Kidney (tissue), 22 donors: ENCODE measurements at places on chromosomes 11 and 22.
A peak's percentile ranks its signal among the peaks of the same experiment; 100 is the strongest.

DNA sequence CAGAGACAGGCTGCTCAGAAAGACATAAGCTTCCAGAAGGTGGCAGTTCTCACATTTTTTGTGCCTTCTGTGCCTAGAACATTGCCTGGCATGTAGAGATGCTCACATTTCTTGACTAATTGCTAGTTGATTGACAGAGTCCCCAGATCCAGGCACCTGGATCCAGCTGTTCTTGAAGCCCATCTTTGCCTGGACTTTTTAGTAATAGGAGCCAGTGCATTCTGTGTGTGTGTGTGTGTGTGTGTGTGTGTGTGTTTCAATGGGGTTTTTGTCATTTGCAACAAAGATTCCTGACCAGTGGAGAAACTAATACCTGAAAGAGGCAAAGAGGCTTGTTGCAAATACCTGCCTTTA is 15.1 kb downstream of the MRGPRF start:
- no peak for DNase-seq

GRCh38 chr11:9858822-9859221 is 194.9 kb downstream of the SWAP70 start:
- DNase-seq = no peak

GRCh38 chr22:46946383-46946962 is 184.0 kb downstream of the TBC1D22A start:
- DNase-seq = no peak

DNA sequence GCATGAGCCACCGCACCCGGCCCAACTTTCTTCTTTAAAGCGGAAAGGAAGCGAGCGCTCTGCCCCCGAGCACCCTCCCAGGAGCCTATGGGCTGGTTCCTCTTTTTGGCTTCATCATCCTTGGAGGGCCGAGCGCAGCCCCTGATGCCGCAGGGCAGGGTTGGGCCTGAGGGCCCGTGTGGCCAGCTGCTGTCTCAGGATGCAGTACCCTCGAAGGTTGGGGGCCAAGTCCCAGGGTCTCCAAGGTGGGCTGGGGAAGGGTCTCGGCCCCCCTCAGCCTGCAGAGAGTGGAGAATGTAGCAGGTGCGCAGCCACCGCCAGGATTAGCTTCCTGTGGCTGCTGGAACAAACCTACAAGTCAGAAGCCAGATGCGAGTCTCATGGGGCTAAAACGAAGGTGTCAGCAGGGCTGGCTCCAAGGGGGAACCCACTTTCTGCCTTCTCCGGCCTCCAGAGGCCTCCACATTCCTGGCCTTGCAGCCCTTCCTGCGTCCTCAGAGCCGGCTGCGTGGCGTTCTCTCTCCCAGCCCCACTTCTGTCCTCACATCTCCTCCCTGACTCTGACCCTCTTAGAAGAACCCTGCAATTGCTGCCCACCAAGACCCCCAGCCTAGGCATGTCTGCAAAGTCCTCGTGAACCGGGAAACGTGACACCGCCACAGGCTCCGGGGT is 2.9 kb downstream of the PANX2 start:
- DNase-seq = peak; percentile 71

DNA sequence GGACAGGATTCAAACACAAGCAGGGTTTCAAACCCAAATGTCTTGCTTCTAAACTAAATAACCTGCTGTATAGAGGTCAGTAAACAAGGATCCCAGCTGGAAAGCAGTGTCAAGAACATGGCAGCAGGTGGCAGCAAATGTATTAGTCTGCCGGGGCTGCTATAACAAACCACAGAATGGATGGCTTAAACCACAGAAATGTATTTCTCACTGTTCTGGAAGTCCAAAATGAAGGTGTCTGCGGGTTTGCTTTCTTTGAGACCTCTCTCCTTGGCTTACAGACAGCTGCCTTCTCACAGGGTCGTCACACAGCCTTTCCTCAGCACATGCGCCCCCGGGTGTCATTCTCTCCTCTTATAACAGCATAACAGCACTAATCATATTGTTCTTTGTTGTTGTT is 65.1 kb upstream of the LRRC55 start:
- DNase-seq = peak; percentile 34

DNA sequence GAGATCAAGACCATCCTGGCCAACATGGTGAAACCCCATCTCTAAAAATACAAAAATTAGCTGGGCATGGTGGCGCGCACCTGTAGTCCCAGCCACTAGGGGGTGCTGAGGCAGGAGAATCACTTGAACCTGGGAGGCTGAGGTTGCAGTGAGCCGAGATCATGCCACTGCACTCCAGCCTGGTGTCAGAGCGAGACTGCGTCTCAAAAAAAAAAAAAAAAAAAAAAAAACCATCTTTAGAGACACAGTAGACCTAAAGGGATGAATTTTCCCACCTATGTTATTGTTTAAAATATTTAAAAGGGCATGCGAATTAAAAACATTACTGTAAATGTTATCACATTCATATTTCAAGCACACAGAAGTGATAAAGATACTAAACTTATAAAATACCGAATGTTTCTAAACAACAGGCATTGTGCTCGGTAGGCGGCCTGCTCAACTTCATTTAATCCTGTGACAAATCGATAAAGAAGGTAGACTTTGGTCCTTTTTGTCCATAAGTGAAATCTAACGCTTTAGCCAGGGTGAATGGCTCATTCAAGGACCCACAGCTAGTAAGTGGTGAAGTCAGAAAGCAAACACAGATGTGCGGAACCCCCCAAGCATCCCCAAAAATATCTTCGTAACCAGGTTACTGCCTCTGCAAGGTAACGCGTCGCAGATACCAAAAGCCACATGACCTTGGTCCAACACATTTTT is 16.1 kb downstream of the NCAPD3 start:
- no peak for DNase-seq

DNA sequence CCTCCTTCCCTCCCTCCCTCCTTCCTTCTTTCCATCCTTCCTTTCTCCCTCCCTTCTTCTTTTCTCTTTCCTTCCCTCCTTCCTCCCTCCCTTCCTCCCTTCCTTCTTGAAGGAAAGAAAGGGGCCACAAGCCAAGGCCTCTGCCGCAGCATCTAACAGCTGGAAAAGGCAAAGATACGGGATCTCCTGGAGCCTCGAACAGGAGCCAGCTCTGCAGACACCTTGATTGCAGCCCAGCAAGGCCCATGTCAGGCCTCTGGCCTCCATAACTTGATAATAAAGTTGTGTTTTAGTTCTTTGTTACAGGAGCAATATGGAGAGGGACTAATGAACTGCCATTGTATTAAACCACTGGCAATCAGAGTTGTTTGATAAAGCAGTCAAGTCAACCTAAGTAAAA is 348.9 kb upstream of the B3GAT1 start:
- no peak for DNase-seq

GRCh38 chr11:131874070-131874469 is 503.7 kb downstream of the NTM start:
- no peak for DNase-seq

- DNase-seq = peak; percentile 78
Observed at GRCh38 chr22:30574095-30574981, at the start of gene GAL3ST1. Gene GAL3ST1 (minus strand): TSS chr22:30574665. CDS start chr22:30557392, 17,273 bp downstream.

GRCh38 chr11:109086931-109087330 is 335.1 kb upstream of the C11orf87 start:
- no peak for DNase-seq

DNA sequence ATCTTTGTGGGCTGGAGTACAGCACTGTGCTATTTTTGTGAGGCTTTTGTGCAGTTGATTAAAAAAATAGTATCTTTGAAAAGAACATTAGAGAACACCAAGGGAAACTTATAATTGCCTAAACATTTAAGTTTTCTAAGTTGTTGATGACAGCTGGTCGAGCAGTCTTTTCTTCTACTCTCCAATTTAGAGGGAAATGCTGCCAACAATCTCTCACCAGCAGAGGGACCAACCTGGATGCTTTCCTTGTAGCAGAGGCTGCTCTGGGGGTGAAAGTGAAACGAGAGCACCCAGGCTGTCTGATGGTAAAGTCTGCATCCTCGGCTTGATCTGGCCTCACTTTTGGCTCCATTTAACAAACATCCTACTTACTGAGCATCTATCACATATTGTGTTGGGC is 1286.5 kb upstream of the TENM4 start:
- peak; percentile 27 for DNase-seq

- no peak for DNase-seq
Observed at GRCh38 chr11:61611309-61611708, 30.4 kb upstream of the SYT7 start.

DNA sequence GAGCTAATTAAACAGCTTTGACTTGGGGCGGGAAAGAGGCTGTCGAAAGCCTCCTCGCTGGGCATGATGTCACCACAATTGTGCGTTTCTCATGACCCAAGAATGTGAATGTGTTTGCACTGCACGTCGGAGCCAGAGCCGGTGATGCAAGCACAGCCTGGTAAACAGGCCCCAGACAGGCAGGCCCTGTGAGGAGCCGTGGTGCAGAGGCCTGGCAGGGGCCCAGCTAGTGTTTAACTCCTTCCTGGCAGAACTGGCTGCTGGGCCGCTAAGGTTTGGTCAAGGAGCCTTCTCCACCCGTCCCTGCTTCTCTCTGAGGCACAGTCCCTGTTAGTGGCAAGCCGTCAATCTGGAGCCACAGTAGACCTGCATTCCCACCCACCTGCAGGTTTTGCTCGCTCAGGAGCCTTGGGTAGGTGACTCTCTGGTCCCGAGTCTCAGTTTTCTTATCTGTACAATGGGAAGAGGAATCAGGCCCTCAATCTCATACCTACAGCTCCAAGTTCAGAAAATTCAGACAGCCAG is 25.4 kb upstream of the SMTN start:
- DNase-seq = peak; percentile 84

GRCh38 chr11:56152333-56152732 is 7.8 kb downstream of the OR8K5 start:
- DNase-seq = no peak

GRCh38 chr22:25621986-25622385 is 57.5 kb downstream of the GRK3 start:
- no peak for DNase-seq

- DNase-seq = no peak
Observed at GRCh38 chr11:1523077-1523476, 36.5 kb upstream of the MOB2 start.

DNA sequence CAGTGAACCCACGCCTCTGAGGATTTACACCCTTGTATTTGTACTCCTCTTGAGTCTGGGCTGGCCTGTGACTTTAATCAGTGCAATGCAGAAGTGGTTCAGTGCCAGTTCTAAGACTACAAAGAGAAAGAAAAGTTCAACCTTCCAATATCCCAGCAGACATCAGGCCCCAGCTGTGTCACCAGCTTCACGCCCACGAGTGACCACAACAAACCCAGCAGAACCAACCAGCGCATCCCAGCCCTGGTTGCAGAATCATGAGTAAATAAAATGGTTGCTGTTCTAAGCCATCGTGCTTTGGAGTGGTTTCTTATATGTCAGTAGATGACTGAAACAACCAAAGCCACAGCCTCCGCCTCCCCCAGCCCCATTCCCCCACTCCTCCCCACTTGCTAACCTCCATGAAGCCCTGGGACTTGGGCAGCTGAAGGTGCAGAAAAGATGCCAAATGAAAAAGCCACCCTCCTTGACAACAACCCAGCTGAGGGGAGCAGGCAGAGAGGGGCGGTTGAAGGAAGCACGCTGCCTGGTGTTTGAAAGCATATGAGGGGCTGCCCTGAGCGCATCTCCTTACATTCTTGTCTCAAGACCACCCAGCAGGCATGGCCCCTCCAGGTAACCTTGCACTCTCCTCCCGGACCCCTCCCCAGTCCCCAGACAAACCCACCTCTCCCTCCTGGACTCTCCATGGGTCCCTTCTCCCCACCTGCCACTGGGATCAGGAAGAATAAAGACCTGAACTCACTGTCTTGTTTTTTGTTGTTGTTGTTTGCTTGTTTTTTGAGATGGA is 20.9 kb downstream of the TSKU start:
- DNase-seq = no peak

DNA sequence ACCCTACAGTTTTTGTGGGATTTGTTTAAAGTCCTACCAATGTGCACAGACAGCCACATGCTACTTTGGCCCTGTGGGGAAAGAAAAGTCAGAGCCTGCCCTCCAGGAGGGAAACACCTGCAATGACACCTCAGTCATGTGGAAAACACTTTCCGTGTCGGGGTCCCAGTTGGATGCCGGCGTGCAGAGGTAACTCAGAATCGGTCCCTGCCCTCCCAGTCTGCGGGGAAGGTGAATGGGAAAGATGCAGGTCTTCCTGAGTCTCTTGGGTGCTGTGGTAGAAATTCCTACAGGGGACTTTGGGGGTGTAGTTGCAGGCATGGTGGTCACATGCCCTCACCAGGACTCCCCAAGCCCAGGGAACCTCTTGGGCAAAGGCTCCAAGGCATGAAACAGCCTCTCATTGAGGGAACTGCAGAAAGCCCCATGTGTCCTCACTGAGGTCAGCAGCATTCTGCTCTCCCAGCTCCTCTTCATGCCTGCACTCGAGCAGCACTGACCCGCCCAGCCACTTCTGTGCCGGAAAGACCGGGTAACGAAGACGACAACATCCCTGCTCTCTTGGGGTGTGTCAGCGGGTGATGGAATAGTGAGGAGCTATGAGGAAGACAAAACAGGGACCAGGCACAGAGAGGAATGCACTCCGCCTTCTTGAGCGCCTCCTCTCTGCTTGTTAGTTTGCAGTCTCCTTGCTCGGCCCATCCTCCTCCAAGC is 4.7 kb downstream of the RIBC2 start:
- DNase-seq = peak; percentile 35

DNA sequence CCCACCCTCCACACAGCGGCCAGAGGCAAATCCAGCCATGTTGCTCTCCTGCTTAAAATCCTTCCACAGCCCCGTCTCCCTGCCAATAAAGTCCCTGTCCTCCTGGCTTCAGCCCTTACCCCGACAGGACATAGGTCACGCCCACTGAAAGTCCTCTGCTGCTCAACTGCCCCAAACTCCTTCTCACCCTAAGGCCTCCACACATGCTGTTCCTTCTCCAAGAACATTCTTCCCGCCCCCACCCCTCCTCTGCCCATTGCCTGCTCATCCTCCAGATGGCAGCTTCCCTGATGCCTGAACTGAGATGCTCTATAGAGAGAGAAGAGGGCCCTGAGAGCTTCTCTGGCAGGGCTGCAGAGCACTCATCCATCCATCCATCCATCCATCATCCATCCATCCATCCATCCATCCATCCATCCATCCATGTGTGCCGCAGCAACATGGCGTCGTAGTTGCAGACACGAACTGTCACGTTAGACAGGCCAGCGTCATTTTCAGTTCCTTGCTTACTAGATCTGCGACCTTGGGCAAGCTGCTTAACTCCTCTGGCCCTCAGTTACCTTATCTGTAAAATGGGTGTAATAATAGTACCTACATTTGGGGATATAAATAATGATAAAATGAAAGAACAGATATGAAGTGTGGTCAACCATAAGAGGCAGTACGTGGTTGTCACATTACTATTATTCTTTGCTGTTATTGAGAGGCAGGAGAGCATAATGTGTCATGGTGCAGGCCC is 9.4 kb downstream of the NPTXR start:
- no peak for DNase-seq

- DNase-seq = peak; percentile 23
Observed at GRCh38 chr22:44277386-44278135, 35.2 kb downstream of the SHISAL1 start.
